Tibial artery (tissue), 4 donors: ENCODE measurements at places on chromosomes 3 and 15.
A peak's percentile ranks its signal among the peaks of the same experiment; 100 is the strongest.

DNA sequence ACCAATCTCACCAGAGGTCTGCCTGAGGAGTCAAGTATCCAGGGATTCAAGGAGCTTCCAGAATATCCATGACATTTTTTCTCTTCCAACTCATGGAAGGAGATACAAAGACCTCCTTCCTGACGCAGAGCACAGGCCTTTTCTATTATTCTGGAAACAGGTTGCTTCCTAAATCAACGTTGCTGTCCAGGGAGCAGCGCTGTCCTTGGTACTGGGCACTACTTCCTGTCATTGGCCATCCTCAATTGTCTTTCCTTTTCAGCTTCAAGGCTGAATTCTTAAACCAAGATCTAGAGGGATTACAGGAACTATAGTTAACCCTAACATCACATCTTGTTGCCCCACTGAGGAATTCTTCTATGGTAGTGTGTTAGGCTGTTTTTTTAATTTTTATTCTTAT is 50.4 kb upstream of the TBC1D21 start:
- no peak for DNase-seq

- no peak for DNase-seq
Observed at GRCh38 chr3:108486941-108487340, 23.5 kb downstream of the MYH15 start.

DNA sequence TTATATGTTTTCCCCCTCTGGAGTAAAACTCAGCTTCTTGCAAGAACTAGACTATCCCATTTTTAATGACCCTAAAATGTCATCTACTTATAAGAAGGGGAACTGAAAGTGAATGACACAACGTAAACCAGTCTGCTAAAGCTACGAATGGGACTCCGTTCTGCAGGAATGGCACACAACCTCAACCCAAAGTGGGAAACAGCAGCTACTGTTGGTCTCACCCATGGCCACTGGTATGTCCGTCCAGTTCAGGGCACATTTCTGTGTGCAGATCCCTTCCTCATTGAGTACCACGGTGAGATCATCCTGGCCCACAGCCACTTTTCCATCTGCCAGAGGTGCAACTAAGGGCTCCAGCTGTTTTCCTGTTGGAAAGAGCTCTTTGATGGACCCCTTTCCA is 23.8 kb downstream of the VPS39 start:
- no peak for DNase-seq

DNA sequence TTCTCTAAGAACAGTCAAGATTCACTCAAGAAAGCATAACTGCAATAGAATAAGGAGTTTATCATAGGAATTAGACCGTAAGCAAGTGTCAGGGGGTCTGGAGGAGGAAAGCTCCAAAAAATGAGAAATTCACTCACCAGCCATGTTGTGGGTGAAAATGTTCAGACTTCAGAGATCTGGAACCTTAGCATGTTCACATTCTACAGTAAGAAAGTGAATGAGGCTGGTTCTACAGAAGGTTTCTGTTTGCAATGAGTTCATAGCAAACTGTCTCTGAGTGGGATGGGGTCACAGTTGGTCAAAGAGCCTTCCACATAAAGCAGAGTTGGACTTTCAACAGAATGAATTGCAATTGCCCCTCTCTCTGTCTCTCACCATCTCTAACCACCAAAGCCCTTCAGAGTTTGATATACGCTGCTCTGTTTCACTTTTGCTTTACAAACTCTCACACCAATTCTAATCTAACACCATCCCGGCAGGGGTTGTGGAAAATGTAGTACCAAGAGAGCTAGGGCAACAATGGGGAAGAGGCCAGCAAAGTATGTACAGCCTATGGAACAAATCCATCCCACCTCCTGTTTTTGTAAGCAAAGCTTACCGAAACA is 581.8 kb upstream of the UBE2E2 start:
- DNase-seq: no peak

- DNase-seq: no peak
Observed at GRCh38 chr3:40624189-40624769, 99.5 kb downstream of the ZNF621 start.

DNA sequence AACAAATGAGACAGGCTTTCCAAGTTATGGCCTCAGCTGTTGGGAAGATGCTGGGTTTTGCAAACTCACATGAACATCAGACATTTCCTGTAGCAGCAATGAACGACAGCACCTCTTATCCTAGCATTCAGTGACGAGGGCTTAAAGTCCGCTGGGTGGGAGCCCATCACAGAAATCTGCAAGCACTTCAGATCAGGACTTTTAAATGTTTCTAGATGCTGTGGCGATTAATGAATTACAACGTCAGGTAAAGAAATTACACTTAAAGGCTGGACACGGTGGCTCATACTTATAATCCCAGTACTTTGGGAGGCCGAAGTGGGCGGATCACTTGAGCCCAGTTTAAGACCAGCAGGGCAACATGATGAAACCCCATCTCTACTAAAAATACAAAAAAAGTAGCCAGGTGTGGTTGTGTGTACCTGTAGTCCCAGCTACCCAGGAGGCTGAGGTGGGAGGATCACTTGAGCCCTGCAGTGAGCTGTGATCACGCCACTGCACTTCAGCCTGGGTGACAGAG is 3.9 kb downstream of the AEN start:
- DNase-seq: no peak

- DNase-seq: peak; percentile 42
Observed at GRCh38 chr3:127406309-127407025, 118.6 kb upstream of the PRR20G start.

GRCh38 chr3:33884701-33885100 is 86.3 kb downstream of the PDCD6IP start:
- no peak for DNase-seq
